DMS79 (cell line): ENCODE measurements at places on chromosomes 7 and 10.

GRCh38 chr10:44951576-44952226 is 7.9 kb upstream of the RASSF4 start:
- DNase-seq = no peak

- DNase-seq = no peak
Observed at GRCh38 chr7:97847791-97848190, 24.4 kb downstream of the ASNS start.

- no peak for DNase-seq
Observed at GRCh38 chr10:83680470-83680891, 458.8 kb upstream of the GHITM start.

DNA sequence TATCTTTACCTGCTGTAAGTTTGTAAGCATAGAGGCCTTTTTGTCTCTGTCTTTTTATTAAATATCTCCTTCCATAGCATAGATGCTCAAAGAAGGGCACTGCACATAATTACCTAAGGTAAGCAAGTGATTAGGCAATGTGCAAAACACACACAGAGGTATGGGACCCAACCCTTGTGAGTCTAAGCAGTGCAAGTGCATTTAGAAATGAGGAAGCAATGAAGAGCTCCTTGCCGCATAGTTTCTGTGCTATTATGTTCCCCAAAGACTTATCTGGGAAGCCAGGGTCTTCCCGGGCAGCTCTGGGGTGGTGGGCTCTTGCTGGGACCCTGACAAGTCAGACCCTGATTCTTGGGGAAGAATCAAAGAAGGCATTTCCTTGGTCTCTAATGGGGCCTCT is 13.5 kb upstream of the MGAM2 start:
- DNase-seq = no peak

GRCh38 chr7:41834805-41835694 is 132.2 kb upstream of the INHBA start:
- DNase-seq = no peak

GRCh38 chr10:119320981-119321380 is 113.6 kb downstream of the GRK5 start:
- DNase-seq = no peak

DNA sequence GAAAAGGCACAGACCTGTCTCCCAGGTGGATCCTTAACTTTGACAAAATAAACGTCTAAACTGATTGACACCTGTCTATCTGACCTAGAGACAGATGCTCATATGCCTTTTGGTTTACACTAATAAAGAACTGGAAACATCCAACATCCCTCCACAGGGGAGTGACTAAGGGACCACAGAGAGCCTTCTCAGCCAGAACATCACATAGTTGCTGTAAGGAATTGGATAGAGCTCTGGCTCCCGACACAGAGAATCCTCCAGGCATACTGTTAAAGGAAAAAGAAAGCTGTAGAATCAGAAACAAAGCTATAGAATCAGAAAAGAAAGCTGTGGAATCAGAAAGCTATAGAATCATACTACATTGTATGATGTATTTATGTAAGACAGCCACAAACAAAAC is 258.8 kb downstream of the STK31 start:
- DNase-seq = no peak

DNA sequence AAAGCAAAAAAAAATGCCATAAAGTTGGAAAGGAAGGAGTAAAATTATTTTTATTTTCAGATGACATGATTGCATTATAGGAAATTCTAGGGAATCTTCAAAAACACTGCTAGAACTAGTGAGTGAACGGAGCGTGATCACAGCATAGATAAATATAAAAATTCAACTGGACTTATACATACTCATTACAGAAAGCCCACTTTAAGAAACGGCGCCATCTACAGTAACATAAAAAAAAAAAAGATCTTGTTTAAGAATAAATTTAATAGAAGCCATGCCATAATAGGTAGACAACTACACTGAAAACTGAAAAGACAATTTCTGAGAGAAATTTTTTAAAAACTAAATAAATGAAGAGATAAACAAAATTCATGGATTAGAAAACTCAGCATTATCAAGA is 623.1 kb upstream of the MGMT start:
- no peak for DNase-seq

GRCh38 chr10:105041956-105042355 is 400.9 kb downstream of the SORCS3 start:
- no peak for DNase-seq

DNA sequence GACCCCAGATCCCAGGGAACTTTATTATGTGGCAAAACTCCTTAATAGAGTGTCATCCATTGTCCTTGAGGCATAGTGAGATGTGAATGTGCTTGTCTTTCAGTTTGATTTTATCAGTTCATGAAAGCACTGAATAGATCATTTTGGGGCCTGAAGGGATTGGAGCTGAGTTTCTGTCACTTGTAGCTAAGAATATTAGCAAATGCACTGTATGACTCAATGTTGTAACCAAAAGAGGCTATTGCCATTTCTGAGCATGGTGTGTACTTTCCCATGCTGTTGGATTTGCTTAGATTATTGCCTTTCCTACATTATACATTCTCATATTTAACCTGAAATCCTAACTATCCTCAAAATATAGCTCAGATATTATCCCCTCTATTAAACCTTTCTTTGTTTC is 130.4 kb downstream of the PRKG1 start:
- DNase-seq = no peak

- DNase-seq = no peak
Observed at GRCh38 chr10:112938808-112939482, 11.1 kb upstream of the TCF7L2 start.

DNA sequence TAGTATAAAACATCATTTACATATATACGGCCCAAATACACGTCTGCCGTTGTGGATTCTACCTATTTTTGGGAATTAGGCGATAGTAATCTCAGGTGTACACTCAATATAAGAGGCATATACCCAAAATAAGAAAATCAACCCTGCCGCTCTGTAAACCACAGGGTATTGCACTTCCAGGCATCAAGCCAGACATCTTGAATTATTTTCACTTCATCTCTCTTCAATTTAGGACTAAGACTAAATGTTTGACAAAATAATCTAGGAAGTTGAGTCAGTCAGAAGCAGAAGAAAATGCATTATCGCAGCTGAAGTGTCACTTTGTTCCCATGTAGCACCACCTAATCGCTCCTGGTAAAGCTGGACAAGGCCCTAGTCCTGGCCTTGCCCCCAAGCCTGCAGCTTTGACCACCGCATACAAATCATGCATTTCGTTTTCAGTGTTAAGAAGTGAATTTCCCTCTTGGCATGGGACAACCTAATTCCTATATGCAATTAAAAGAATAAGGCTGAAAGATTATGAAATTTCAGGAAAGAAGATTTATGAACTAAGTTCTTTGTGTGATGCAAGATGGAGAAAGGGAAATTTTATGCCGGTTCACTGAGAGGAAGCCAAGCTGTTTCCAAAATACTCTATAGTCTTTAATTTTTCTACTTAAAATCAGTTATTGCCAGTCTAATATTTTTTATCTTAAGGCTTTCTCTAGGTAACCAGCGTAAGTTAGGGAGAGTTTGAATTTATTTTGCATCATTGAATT is 26.0 kb downstream of the CABCOCO1 start:
- no peak for DNase-seq

DNA sequence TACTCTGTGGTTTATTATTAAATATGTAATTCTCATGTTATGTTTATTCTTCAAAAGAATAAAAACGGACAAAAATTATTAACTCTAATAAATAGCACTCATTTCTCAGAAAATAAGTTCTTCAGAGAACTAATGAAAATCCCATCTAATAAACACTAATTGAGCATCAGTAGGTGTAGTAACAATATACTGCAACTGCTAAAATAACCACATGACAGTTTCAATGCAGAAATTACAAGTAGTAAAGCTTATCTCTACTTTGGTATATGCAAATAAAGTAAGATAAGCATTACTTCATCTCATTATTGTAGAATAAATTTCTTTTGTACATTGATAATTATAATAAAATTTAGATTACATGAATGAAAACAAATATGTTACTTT is 56.4 kb upstream of the DKK1 start:
- no peak for DNase-seq

- DNase-seq = no peak
Observed at GRCh38 chr10:118518095-118518494, 77.4 kb downstream of the PRLHR start.

- no peak for DNase-seq
Observed at GRCh38 chr7:30738026-30738915, 13.7 kb upstream of the INMT start.

DNA sequence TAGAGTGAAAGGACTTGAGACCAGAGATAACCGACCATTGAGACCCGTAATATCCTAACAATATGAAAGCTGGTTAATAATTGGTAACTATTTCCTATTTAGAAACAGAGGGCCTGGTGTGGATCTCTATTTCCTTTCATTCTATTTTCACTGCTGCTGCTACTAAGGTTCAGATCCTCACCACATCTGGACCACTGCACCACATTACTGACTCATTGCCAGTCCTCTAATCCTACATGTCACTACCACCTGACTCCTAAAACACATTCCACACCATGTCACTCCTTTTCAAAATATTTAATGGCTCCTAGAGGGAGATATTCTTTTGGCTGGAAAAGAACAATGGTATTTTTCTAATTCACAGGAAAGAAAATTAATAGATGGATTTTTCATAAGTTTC is 6.4 kb downstream of the USP54 start:
- no peak for DNase-seq

DNA sequence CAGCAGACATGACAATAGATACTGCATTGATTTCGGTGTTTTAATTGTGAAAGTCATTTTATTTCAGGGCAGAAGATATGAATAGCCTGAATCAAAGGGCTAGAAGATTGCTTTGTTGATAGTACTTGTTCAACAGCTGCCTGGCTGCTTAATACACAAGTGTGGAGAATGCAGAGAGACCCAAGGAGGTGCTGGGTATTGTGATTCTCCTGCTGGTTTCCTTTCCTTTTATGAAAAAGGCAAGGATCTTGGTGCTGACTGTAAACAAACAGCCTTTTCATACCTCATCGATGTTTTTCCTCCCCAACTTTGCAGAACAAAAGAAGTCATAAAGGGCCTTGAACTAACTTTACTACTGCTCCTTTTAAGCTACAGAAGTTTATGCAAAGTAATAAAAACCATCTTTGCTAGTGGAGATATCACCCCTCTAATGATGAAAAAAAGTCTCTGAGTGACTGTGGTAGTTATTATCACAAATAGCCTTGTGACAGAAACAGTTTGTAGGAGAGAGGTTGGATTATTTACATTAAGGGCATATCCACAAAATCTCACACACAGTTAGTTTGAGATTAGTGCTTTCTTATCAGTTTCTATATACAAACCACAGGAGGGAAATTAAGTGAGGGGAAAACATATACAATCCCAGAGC is 800.0 kb downstream of the LRMDA start:
- DNase-seq = no peak

DNA sequence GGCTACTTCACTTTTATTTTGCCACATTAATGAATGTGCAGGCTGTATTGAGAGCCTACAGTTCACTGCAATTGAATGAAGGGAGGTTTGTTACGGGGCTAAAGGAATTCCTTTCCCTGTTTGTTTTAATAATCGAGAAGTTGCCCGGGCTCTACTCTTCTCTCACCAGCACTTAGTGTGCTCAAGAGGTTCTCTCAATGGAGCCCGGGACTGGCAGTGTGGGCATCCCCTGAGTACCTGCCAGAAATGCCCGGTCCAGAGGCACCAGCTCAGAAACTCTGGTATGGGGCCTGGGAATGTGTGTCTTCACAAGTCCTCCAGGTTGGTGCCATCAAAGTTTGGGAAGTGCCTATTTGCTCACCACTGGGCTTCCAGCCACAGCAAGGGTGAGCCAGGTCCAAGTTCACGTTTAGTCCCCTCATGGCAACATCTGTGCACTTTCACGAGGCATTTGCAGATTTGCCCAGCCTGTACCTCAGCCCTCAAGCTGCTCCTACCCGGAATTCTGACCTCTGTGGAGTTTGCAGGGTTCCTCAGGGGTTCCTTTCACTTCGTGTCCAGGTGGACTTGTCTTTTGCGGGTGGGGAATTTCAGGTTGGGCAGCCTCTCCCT is 622.4 kb downstream of the SDK1 start:
- peak; percentile 31 for DNase-seq

DNA sequence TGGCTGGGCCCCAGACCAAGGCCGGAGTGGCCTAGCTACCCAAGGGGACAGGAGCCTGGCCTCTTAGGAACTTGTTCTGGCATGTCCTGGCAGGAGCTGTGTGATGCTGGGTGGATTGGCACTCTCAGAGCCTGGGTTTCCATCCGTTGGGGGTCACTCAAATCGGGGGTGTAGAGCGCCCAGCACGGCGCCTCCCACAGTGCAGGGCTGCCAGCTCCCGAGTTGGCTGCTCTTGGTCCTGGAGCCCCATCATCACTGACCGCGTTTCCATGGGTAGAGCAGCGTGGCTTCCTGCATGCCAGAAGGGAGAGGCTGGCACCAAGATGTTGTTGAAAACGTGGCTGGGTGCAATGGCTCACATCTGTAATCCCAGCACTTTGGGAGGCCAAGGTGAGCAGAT is 70.3 kb downstream of the UNCX start:
- DNase-seq = no peak
